ENCODE measurements at places on chromosomes 2 and 18.

- no peak for DNase-seq
Measured at GRCh38 chr2:7333189-7333765, 416.1 kb downstream of the RNF144A start.

- DNase-seq: no peak
Measured at GRCh38 chr2:224405841-224406370, 4.0 kb upstream of the FAM124B start.

GRCh38 chr2:234278556-234279255, 218.2 kb downstream of the ARL4C start:
- DNase-seq: no peak

DNA sequence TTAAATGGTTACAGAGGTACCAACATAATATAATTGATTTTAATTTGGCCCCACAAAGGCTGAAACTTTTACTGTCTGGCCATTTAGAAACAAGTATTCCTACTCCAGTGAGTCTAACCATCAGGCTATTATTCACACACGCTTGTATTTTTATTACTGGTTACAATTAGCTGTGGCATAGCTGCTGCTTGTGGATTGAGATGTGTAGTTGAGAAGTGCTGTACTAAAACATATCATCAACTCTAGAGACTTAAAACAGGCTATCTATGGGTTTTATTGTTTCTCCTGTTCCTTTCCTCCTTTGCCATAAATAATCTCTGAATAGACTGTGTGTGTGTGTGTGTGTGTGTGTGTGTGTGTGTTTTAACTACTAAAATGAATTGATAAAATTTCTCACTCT, 530.2 kb downstream of the CCDC85A start:
- DNase-seq: no peak

- no peak for DNase-seq
Measured at GRCh38 chr2:201406077-201406662, 45.1 kb downstream of the TRAK2 start.

- DNase-seq: no peak
Measured at GRCh38 chr2:195320413-195320973, 336.5 kb upstream of the SLC39A10 start.

DNA sequence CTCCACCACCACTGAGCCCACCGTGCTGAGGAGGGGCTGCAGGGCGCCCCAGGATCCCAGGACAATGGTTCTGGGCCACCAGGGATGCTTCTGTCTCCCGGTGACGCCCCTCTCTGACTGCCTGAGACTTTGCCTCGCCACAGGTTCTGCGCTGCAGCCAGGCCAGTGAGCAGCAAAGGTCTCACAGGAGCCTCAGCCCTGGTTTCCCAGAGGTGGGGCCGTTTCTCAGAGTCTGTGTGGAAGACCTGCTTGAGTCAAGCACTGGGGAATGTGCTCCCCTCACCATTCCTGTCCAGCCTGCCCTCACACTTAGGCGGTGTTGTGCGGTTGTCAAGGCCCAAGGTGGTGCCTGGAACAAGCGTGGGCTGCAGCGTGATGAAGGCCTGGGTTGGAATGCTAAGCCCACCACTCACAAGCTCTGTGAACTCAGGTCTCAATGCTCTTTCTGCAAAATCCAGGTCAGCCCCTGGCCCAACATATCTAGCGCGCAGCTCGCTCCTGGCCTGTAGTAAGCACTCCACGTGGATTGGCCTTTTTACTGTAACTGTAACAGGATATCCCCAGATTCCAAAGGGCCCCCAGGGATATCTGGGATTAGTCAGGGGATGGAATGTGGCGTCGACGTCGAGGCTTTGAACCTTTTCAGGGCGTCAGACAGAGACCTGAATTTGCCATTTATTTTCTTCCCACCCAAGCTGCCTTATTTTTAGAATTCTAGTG, 47.6 kb downstream of the PLB1 start:
- DNase-seq: no peak

- DNase-seq: no peak
Measured at GRCh38 chr2:9375857-9376428, 47.4 kb downstream of the ITGB1BP1 start.

GRCh38 chr2:144484201-144484948, 35.5 kb downstream of the ZEB2 start:
- no peak for DNase-seq

GRCh38 chr2:47401789-47402554, 984 bp upstream of the MSH2 start:
- no peak for DNase-seq

GRCh38 chr18:72174972-72175649, 369.0 kb downstream of the CBLN2 start:
- DNase-seq: no peak

DNA sequence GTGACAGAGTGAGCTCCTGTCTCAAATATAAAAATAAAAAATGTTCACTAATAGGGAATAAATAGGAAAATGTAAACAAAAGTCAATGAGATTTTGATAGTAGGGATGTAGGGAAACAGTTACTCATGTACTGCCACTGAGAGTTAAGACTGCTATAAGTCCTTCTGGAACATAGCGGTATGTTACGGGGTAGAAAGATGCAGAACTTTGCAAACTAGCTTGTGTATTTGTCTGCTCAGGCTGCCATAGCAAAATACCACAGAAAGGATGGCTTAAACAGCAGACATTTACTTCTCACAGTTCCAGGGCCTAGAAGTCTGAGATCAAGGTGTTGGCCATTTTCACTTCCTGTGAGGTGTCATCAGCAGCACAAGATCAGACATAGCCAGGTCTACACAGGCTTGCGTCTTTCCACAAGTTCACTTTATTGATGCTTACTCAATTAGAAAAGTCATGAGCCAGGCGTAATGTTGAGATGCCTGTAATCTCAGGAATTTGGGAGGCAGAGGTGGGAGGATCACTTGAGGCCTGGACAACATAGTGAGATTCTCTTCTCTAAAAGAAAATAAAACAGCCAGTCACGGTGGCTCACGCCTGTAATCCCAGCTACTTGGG, 8.8 kb downstream of the TXNDC2 start:
- no peak for DNase-seq

Measured in omental fat pad (tissue), 4 donors.